ENCODE measurements at places on chromosomes 2 and 18. TPM values are rescaled to one million over a fixed set of nuclear protein-coding genes. Genes with fewer than 3 reads are reported as not detected.

DNA sequence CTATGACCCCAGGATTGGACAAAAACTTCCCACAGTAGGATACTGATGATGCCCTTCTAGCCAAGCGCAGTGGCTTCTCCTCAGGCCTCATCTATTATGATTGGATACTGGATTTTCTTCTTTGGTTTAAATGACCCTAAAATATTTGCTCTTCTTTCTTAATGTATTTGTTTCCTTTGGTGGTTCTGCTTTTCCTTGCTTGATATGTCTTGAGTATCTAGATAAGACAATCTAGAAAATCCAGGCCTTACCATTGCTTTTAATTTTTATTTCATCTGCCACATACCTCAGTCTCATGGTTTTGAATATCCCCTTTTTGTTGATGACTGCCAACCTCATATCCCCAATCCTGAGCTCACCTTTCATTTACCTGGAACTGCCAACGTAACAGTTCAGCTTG, 35.6 kb downstream of the OTOF start:
- DNase-seq = no peak

GRCh38 chr18:46321955-46322354, 217.8 kb downstream of the HAUS1 start:
- DNase-seq = no peak

DNA sequence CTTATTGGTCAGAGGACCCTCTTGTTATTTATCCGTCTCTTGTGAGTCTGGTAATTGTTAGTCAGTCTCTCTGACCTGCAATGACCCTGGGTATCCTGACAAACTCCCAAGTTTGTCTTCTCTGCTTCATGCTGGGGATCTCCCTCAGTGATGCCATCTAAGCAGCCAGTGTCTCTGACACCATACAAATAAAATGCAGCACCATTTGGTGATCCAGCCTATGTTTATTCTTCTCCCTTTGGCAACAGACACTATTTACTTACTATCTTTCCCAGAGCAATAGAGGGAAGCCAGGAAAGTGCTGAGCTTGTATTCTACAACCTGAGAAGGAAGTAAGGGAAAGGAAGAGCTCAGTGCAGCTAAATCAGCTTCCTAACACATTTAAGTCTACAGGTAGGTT, 15.9 kb downstream of the SERPINE2 start:
- no peak for DNase-seq

DNA sequence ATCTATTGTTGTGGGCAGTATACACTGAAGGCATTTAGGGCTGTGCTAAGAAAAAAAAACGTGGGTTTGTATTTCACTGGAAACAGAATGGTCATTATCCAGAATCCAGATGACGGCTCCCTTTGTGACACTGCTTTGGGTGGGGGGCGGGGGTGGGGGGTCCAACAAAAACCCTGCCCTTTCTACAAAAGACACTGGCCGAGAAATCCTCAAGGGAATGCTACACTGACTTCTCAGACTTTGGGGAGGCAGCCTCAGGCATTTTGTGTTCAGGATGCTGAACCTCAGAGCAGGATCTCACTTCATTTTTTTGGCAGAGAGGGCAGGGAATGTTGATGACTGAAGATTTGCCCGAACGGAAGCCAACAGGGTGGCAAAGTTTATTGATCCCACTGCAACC, 417.1 kb downstream of the HRH4 start:
- no peak for DNase-seq

- DNase-seq = no peak
Measured at GRCh38 chr18:44856157-44856556, 175.5 kb downstream of the SETBP1 start.

GRCh38 chr2:226680719-226681118, 118.9 kb downstream of the IRS1 start:
- no peak for DNase-seq

DNA sequence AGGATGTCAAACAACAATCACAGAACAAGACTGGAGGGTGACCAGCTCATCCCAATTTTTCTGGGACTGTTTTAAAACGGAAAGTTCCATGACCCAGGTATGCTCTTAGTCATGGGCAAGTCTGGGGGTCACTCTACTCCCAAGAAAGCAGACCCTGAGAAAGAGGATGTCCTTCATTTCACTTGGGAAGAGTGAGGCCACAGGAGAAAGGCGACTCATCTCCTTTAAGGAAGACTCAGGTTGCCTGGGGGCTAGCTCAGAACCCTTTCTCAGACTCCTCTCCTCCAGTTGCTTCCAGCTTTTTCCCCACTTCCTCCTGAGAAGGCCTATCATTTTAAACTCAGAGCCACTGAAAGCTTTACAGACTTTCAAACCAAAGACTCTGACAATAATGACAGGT, 9.3 kb downstream of the RNF152 start:
- no peak for DNase-seq

- DNase-seq = no peak
Measured at GRCh38 chr18:54191352-54191751, 33.1 kb downstream of the MBD2 start.

GRCh38 chr2:44747794-44748193, 193.7 kb upstream of the SIX3 start:
- DNase-seq = no peak

DNA sequence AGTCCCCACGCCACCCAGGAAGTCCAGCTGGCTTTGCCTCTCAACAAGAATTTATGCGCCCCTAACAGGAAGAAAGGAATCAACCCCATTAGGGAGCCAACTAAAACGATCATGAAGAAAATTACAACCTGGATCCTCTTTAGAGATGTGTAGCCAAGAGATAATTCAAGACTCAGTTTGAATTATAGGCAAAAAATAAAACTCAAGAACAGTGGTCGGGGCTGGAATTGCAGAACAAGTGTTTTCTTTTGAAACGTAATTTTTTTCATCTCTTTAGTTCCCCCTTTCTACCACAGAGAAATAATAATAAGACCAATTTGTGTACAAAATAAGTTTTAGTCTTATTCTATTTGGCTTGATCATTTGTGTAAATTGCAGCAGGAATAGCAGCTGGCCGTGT, 22.4 kb downstream of the PDCD1 start:
- no peak for DNase-seq

Gene CPLX4
- not detected for total RNA-seq

DNA sequence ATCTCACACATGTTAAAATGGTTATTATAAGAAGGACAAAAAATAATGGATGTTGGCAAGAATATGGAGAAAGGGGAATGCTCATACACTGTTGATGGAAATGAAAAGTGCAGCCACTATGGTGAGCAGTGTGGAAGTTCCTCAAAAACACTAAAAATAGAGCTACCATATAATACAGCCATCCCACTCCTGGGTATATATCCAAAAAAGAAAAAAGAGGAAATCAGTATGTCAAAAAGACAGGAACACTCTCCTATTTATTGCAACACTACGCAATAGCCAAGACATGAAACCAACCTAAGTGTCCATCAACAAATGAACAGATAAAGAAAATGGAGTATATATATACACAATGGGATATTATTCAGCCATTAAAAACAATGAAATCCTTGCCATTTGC, 642.6 kb downstream of the RNF144A start:
- DNase-seq = no peak

DNA sequence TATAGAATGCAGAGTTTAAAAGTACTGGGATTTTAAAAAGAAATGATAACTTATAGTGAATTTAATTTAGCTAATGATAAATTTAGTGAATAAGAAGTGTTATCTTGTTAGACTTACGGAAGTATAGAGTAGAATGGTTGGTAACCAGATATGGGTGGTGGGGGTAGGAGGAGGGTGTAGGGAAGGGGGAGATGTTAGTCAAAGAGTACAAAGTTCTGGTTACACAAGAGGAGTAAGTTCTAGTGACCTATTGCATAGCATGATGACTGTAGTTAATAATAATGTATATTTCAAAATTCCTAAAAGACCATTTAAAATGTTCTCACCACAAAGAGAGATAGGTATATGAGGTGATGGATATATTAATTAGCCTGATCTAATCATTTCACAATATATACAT, 184.8 kb upstream of the STON1 start:
- DNase-seq = no peak

DNA sequence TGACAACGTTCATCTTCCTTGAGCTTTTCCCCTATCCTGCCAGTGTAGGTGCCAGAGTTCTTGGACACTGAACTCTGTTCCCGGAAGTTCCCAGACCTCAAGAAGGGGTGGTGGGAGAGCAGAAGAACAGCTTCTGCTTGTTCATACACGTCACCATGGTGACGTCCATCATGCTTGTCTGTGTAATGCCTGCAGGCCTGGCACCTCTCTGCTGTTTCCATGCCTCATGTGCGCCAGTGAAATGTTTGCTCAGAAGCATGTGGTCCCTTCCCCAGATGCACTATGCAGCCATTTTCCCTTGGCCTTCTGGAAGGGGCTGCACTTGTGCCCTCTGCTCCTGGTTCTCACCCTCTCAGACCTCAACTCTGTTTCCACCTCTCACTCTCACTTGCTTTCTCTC, 210.8 kb upstream of the NABP1 start:
- no peak for DNase-seq

DNA sequence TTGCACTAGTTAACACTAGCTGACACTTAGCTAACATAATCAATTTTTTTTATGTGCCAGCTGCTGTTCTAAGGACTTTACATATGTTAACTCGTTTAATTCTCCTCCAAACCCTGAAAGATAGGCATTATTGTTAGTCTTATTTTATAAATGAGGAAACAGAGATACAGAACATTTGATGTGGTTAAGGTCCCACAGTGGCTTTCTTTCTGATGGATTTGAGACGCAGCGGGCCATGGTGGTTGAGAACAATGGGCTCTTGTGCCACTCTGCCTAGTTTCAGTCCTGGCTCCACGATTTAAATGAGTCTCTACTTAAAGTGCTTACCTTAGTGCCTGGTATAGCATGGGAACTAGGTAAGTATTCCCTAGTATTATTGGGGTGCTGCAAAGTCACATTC, 201.9 kb upstream of the SPRED2 start:
- DNase-seq = no peak

Gene RGPD4
- total RNA-seq = 0.23 TPM

Gene DNAJC5G
- not detected for total RNA-seq
